Left colon (tissue), 2 donors: ENCODE measurements at places on chromosomes 6 and 20.

GRCh38 chr6:87164506-87164905 is 9.1 kb downstream of the ZNF292 start:
- DNase-seq = no peak

GRCh38 chr6:118344014-118344670 is 204.0 kb upstream of the PLN start:
- DNase-seq = no peak

- DNase-seq = no peak
Measured at GRCh38 chr6:20805021-20805420, 270.8 kb downstream of the CDKAL1 start.

GRCh38 chr6:108348655-108349349 is 53.9 kb downstream of the AFG1L start:
- no peak for DNase-seq

GRCh38 chr6:111776236-111777221 is 96.7 kb downstream of the FYN start:
- DNase-seq = no peak

- no peak for DNase-seq
Measured at GRCh38 chr20:13799040-13799439, 14.2 kb downstream of the NDUFAF5 start.

DNA sequence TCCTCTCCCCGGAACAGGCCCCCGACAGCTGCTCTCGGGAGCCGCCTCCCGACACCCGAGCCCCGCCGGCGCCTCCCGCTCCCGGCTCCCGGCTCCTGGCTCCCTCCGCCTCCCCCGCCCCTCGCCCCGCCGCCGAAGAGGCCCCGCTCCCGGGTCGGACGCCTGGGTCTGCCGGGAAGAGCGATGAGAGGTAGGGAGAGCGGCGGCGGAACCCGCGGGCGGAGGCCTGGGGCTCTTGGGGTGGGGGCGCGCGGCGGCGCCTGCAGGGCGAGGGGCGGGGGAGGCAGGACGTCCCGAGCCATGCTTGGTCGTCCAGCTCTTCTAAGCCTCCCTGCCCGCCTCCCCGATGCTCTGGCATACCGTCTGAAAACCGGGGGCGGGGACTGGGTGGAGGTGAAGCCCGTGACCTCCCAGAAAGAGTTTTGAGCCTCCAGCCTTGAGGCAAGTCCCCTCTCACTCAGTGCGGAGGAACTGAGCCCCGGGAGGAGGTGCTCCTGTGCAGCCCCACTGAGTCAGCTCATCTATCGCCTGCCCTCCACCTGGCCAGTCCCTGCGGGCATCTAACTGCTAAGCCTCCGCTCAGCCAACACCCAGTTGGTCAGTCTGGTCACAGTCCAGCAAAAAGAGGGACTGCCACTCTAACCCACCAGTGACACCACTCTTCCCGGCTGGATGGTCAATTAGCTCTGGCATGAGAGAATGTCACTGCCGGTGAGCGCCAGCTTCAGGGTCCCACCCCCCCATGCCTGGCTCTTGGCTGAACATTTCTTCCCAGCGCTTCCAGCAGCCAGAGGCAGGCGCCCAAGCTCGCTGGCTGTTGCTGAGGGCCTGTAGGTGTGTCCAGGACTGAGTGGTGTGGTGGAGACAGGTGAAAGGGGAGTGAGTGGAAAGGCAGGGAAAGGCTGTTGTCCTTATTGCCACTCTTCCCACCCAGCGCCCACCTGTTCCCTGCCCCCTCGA is 482 bp downstream of the DDR1 start:
- peak; percentile 59 for DNase-seq

DNA sequence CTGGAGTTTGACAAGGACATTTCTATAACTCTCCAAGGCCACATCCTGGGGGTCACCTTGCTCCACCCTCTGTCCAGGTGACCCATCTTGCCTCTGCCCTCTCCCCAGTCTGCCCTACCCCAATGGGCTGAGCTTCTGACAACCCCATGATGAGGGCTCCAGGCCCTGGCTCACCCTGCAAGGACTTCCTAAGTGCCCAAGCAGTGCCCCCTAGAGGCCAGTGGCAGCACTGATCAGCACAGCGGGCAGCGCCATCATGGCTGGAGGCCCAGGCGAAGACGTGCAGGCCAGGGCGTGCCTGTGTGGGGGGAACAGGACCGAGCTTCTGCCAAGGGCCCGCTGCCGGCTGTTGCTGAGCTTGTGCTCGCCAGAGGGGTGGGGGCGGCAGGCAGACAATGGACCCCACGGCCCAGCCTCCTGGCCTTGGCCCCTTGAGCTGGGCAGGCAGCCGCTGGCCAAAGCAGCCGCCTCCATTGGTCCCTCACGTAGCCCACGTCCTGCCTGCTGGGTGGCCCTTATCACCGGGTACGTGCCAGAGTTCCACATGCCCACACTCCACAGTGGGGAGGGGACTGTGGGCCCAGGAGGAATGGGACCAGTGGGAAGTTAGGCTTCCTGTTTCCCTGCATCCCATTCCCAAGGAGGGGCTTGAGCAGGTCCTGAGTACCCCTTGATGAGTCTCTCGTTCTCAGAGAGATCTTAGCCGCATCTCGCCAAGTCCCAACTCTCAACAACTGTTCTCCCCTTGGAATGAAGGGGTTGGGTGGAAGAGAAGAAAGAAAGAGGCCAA is 64.3 kb downstream of the MRPL14 start:
- DNase-seq = no peak

- no peak for DNase-seq
Measured at GRCh38 chr6:34757687-34758274, 476 bp downstream of the SNRPC start.

DNA sequence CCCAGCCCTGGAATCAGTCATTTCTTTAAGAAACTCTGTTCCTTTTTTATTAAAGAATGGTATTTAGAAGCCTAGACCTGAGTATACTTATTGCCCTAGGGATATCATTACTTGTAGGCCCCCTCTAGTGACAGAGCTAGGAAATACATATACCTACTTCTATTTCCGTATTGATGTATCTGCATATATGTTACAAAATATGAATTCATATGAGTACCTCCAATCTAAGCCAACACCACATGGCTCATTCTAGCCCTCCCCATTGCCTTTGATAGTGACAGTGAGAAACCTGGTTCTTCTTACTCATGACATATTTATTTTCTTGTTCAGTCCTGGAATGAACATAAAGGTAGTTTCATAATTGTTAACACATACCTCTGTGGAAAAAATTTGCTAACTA is 137.2 kb downstream of the FARS2 start:
- no peak for DNase-seq

DNA sequence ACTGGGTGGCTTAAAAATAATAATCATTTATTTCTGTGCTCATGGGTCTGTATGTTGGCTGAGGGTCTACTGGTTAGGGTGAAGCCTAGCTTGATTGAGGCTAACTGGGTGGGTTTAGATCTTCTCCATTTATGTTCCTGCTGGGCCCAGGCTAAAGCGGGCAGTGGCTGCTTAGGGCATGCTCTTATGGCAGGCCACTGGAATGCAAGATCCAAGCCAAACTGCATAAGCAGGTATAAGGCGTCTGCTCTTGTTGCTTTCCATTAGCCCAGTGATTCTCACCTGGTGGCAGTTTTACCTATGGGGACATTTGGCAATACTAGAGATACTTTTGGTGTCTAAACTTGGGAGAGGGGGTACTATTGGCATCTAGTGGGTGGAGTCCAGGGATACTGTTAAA is 44.5 kb downstream of the QKI start:
- no peak for DNase-seq

- DNase-seq = no peak
Measured at GRCh38 chr20:10388597-10388996, 45.4 kb downstream of the MKKS start.

DNA sequence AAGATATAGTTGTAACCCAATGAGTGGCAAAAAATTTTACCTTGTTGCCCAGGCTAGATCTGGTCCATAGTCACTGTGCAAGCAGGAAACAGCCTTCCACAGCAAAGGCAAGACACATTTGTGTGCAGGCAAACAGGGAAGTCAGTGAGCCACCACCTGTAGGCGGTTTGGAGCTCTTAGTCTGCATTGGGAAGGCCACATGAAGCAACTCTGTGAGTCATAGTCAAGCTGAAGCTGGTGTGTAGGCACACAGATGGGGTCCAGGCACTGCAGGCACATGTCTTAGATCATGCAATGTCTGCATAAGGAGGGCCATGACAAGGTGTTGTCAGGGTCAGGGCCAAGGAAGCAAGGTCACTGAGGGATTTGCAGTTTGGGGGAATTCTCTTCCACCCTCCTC is 543.2 kb upstream of the EPHA7 start:
- DNase-seq = no peak
